ENCODE measurements at places on chromosomes 16 and 17.

DNA sequence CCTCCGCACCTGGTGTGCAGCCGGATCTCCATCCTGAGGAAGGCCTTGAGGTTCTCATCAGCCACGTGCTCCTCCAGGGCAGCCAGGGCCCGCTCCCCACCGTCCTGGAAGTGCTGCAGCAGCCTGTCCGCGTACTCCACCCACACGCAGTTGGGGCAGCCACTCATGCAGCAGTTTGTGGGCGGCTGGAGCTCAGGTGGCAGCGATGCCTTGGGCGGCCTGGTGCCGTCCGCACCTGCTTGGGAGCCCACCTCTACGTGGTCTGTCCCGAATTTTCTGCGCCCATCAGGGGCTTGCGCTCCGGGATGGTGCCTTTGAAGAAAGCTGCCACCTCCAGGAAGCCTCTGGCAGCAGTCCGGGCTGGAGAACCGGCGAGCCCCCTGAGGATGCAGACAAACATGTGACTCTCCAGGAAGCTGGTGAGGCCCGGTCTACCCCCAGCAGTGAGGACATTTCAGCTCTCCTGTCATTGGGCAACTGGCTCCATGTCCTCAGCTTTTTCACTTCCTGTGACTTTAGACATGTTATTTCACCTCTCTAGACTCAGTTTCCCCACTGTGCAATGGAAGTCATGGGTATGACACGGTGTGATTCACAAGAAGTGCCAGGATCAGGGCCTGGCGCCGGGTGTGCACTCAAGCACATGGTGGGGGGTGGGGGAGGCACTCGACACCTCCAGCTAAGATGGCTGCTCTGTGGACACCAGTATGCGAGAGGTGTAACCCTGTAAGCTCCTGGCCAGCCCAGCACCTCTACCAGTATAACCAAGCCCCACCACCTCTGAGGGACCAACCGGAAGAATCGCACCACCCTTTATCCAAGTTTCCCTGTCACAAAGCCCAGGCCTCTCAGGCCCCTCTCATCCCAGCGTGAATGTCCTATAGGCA, 957 bp downstream of the OXLD1 start:
- peak; percentile 48 for DNase-seq

DNA sequence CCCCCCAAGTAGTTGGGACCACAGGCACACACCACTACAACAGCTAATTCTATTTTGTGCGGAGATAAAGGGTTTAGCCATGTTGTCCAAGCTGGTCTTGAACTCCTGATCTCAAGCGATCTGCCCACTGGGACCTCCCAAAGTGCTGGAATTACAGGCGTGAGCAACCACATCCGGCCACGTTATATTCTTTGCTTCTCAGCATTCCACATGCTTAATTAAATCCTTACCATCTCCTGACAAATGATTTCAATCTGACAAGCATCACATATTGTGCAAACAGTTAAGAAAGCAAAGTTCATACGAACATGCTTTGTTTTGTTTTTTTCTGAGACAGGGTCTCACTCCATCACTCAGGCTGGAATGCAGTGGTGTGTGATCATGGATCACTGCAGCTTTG, 18.2 kb downstream of the HIGD1B start:
- no peak for DNase-seq

DNA sequence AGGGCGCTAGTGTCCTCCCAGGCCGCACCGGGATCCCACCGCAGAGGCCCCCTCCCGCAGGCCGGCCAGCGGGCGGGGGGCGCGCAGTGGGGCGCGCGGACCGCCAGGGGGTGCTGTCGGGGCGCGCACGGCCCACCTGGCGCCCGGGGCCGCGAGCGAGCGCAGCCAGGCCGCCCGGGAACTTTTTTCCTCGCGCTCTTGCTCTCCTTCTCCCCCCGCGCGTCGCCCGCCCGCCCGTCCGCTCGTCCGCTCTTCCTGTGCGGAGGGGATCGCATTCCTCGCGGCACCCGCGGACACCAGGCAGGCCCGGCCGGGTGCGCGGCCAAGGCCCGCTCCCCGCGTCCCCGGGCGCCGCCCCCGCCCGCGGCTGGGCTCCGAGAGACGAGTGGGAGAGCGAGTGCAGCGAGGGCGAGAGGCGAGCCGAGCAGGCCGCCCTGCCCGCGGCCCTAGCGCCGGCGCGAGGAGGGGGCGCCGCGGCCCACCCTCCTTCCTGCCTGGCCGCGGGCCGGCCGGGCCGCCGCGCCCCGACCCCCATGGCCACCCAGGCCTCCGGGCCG, at the start of gene RAI1:
Gene RAI1 (plus strand): TSS at position 272 of the 557 bp plus-strand sequence. CDS start 111,491 bp downstream, outside the sequence.
- DNase-seq = peak; percentile 76

DNA sequence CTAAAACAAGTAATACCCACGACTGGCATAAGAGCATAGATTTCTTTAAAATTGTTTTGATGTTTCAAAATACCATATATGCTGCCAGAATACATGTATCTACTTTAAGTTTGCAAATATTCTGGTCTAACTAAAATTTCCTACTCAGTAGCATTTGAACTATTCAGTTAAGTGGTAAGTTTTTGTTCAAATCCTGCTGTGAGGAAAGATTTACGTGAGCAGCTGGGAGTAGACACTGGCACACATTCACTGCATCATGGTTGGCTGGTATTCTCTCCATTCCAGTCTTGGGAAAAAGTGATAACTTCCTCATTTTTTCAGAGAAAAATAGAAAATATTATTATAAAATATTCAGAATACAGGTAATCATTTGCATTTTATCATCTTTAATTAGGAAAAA, 133.6 kb downstream of the SKAP1 start:
- DNase-seq = no peak

DNA sequence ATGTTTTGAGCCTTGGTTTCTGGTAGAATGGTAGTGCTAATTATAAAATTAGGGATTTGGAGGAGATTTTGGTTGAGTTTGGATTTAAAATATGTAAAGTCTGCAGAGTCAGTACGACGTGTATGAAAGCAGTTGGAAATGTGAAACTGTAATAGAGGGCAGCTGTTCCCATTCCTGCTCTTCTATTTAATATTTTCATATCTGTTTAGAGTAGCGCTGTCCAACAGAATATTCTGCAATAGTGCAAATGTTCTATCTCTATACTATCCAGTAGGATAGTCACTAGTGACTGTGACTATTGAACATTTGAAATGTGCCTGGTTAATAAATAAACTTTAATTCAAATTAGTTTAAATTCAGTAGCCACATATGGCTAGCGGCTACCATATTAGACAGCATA, 443.4 kb upstream of the SOX9 start:
- no peak for DNase-seq

GRCh38 chr17:16488186-16488967, 3.6 kb downstream of the LRRC75A start:
- DNase-seq = no peak

DNA sequence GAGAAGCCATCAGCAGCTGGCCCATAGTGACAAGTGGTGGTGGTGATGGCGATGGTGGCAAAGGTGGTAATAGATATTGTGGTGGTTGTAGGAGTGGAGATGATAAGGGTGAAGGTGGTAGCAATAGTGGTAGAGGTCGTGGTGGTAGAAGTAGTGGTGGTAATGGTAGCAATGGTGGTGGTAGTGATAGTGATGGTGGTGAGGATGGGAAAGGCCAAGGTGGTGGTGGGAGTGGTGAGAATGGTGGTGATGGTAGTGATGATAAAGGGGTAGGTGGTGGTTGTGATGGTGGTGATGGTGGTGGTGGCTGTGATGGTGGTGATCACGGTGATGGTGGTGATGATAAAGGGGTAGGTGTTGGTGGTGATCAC, 13.1 kb downstream of the CDH5 start:
- DNase-seq = no peak

DNA sequence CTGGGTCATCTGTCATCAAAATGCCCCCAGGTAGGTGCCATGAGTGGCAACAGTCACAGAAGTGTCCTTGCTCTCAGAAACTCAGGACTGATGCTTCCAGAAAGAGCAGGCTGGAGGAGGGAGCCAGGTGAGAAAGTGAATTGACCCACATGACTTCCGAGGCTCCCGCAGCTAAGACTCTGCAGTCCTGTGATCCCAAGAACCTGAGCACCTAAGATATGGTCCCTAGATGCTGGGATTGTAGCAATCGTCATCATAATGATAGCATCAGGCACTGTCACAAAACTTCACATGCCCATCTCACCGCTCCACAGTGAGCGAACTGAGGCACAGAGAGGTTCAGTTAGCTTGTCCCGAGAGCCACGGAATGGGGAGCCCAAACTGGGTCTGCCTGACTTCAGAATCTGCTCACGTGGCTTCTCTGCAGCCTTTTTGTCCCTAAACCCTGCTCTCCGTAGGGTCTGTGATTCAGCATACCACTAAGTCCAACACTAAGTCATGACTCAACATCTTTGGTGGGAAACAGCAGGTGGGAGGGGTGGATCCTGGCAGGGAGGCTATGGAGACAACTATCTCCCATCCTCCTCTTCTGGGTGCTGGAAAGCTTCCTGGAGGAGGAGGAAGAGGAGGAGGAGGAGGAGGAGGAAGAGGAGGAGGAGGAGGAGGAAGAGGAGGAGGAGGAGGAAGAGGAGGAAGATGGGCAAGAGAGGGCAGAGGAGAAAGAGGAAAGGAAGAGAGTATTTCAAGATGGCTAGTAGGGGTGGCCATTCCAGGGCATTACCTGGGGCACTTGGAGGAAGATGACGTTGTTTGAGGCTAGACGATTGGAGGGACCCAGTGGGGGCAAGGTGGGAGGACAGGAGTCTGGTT, 55.5 kb upstream of the DLX4 start:
- DNase-seq = peak; percentile 92

GRCh38 chr17:72137161-72137560, 16.3 kb downstream of the SOX9 start:
- DNase-seq = no peak

DNA sequence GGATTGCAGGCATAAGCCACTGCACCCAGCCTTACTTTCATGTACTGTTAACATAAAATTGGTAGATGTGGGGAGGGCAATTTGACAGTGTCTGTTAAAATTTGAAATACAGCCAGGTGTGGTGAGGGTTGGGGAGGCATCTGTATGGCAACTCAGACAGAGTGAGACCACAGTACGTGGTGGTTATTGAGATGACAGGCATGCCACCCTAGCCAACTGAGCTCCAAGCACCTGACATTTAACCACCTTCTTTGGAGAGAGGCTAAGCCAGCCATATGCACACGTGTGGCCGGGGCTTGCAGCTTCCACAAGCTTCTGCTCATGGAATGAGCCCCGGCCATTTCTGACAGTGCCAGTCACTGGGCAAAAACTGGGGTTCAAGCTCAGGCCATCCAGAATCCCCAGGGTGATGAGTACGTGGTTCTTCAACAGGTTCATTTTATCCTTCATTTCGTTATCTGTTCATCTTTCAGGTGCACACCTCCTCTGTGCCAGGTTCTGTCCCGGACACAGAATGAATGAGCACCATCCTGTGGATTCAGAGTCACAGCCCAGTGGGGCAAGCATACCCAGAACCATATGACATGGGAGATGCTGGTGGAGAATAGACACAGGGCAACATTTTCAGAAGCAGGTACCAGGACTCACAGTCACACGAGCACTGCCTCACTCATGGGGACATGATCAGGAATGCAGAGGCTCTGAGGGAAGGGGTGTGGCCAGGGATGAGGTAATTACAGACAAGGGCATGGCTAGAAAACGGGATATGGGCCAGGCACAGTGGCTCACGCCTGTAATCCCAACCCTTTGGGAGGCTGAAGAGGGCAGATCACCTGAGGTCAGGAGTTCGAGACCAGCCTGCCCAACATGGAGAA, 36.2 kb downstream of the C16orf82 start:
- DNase-seq = peak; percentile 15

- DNase-seq = no peak
These were observed 645.3 kb downstream of the MAF start for GRCh38 chr16:78955206-78955605.

GRCh38 chr16:65388592-65388991, 266.7 kb upstream of the CDH11 start:
- no peak for DNase-seq

- peak; percentile 23 for DNase-seq
These were observed 412 bp downstream of the EPN2 start for GRCh38 chr17:19237389-19238166.

DNA sequence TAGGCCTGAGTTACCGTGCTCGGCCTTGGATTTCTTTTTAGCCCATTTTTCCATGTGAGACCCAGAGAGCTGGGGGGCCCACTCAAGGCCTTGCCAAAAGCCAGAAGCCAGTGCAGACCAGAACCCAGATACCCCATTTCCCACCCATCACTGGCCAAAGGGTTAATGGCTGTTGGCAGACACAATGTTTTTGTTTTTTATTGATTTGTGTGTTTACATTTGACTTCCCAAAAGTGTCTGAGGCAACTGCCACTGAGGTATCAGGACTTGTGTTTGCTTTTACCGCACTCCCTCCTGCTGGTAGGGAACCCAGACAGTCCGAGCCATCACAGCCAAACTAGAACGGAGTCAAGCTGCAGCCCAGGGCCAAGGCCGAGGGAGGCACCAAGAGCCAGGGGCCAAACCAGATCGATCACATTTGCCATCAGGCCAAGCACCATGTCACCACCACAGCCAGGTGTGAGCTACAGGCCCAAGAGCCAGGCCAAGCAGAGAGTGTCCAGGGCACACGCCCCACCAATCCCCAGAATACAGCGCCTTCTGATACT, 7.7 kb upstream of the TNFSF12 start:
- no peak for DNase-seq

GRCh38 chr17:37718324-37719048, 26.4 kb downstream of the HNF1B start:
- DNase-seq = no peak

GRCh38 chr17:15220785-15221184, 44.3 kb downstream of the PMP22 start:
- DNase-seq = no peak

DNA sequence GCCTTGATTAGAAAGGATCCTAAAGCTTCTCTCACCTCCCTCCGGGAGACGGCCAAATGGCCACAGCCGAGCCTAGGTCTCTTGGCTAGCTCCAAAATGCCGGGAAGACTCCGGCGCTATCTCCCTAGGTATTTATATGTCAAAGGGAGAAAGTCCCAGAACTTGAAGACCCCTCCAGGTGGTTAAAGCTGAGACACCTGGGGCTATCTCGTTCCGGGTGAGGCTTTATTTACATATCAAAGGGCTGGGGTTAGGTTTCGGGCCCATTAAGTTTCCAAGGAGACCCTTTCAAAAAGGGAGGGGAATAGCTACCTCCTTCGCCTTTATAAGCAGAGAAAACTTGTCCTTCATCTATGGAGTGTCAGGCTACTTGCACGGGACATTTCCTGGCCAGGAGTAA, 70.9 kb upstream of the KIFC3 start:
- no peak for DNase-seq

- DNase-seq = peak; percentile 32
These were observed 362.6 kb downstream of the CNTNAP4 start for GRCh38 chr16:76639685-76640289.

DNA sequence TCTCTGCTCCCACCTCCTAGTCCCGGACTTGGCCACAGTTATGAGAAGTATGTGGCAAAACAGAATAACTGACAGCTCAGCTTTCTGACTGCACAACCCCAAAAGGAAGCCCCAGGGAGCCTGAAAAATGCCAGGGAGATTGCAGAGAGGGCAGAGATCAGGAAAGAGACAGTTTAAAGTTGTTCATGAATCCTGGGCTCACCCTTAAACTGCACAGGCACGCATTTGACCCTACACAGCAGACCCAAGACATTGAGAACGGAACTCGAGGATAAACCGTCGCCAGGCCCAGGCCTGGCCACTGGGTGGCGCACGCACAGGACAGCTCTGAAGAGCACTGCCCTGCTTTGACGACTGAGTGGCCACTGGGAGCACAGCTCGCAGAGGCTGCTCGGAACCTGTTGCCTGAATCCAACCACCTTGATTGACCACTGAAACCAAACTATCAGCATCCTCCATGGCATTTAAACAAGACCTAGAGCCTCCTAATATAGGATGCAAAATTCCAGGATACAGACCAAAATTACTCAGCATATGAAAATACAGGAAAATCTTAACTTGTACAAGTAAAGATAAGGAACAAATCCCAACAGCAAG, 114.0 kb downstream of the C16orf95 start:
- peak; percentile 54 for DNase-seq

GRCh38 chr17:42843358-42843934, 934 bp upstream of the AOC2 start:
- peak; percentile 27 for DNase-seq
